ENCODE measurements at places on chromosomes 13 and 19.

DNA sequence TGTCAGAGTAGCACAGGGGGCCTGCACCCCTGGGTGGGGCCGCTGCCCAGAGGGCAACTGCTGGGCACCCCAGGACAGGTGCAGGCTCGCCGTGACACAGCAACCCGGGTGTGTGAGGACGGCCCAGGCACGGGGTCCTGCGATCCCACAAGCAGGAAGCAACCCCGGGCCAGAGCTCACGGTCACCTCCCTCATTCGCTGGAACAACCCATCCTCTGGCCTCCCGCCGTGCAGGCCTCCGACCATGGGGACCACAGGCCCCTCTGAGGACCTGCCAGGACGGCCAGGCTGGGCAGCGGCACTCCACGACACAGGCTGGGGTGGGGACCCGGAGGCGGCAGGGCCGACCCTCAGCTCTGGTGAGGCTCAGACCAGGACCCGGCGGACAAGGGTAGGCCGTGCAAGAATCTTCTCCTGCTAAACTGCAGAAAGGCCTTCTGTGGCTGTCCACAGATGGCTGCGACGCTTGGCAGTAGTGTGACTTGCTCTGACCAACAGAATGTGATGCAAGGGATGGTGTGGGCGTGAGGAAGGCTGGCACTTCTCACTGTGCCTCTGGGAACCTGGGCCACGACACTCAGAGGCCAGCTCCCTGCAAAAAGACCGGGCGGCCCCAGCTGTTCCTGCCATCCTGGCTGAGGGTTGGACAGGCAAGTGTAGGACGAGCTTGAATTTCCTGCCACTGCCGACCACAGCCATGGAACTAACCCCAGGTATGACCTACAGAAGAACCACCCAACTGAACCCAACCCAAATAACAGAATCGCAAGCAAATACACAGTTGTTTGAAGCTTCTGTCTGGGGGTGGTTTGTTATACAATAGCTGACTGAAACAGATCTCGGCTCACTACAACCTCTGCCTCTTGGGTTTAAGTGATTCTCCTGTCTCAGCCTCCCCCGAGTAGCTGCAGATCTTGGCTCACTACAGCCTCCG, 26.5 kb downstream of the PIP5K1C start:
- DNase-seq = no peak

DNA sequence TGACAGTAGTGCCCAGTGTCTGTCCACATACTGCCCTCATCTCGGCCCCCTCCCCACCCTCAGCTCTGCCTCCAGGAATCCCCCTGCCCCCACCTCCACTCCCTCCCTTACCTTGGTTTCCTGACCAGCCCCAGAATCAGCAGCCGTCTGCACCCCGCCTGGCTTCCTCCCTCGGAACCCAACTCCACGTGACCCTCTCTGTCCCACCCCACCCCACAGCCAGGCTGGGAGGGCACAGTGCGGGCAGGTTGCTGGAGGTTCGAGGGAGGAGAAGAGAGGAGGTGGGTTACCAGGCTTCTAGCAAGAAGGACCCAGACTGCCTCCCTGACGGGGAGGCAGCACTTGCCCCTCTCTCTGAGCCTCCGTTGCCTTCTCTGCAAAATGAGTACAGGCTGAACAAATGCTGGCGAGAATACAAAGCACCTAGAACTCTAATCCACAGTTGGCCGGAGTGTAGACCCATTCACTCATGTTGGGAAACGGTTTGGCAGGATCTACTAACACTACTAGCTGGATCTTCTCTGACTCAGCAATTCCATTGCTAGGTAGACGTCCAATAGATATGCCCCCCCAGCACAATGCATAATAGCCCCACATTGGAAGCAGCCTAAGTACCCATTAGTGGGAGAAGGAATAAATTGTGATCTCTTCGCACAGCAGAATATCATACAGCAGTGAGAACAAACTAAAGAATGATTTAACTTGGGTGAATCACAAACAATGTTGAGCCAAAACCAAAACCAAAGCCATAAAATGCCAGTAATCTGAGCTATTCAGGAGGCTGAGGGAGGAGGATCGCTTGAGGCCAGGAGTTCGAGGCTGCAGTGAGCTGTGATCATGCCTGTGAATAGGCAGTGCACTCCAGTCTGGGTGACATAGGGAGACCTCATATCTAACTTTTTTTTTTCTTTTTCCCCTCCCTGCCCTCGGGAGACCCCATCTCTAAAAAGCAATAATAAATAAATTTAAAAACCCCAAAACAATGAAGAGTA, at the start of gene RASAL3:
Gene RASAL3 (minus strand): TSS at position 151 of the 992 bp plus-strand sequence. CDS start 186 bp downstream, outside the sequence.
- no peak for DNase-seq

DNA sequence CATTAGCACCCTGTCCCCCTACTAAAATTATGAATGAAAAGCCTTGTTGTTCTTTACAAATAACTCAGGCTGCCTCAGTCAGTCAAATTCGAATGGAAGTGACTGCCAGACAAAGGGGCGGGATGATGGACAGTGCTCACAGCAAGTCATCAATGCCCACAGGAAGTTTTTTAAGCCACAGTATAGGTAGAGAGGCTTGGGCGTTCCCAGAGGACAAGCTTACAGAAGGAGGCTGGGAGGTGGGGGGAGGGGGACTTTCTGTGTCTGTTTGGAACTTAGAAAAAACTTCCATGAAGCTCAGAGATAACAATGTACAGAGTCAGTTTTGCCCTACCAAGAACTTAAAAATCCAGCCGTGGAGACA, 18.5 kb upstream of the SPRY2 start:
- no peak for DNase-seq

GRCh38 chr19:41532526-41532925, 43.4 kb upstream of the CEACAM21 start:
- no peak for DNase-seq

DNA sequence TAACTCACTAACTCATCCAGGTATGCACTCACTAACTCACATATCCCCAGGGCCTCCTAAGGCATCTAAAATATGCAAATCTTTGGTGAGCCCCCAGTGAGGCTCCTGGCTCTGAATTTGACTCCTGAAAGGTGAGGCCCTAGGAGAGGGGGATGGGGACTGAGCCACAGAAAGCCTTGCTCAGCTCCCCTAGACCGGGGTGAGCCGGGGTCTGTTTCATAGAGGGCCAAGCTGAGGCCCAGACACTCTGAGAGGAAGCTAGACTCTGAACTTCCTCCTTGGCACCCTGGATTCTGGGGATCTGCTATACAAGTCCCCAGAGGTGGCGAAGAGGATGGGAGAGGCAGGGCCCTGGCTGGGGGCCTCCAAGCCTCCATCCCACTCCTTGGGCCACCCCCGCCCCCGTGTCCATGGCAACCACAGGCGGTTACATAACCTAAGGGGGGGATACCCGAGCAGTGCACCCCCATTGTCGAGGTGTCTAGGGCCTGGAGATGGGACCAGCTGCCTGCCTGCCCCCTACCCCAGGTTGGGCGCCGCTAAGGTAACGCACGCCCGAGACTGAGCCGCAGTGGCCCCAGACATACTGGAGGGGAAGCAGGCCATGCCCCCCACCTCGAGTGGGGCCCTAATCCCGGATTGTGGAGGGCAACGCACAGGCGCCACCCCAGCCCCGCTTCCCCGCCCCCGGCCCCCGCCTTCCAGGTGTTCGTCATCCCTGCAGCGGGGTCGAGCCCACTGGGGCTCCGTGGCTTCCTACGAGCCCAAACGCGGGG, 646 bp downstream of the ABHD8 start:
- no peak for DNase-seq

DNA sequence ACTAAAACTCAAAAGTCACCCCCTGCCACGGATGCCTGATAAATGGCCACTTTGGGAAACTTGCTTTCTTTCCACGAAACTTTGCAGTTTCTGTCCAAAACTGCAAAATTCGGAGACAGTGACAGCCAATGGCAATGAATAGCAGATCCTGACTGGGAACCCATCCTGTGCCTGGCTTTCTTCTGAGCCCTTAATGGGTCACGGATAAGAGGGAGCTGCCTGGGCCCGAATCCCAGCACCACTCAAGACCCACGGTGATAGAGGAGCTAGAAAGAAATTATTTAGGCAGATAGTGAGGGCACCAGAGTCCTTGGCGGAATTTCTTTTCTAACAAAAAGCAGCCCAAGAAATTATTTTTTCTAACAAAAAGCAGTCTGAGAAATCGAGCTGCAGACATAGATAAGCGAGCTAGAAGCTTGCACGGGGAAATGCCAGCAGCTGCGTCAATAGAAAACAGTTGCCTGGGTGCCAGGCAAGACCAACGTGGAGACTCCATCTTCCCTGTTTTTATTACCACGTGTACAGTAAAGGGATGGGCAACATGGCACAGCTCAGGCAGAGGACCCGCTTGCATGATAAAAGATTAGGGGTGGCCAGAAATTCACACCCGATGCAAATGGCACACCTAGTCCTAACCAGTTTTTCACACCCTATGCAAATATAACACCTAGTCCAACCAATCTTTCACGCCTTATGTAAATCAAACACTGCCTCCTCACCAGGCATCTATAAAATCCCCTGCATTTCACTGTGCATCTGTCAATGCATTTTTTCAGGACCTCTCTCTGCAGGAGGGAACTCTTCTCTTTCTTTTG, 7.1 kb upstream of the HSH2D start:
- DNase-seq = no peak

DNA sequence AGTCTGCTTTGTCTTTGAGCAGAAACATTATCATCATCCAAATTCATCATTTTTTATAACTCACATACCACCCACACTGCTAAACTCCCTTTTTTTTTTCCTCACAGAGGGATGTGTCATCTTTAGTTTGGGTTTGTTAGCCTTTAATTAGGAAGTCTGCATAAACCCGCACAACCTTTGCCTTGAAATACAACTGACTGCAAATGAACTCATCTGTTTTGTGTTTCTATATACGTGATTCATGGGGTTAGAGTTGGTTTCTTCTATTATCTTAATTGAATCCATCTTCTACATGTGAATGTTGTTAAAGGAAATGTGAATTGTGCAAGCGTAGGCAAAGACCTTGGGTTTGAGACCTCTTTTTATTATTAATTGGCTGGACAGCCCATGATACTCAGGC, 102.7 kb downstream of the SLAIN1 start:
- DNase-seq = no peak

GRCh38 chr13:54945973-54946372, 1917.4 kb downstream of the OLFM4 start:
- DNase-seq = no peak

DNA sequence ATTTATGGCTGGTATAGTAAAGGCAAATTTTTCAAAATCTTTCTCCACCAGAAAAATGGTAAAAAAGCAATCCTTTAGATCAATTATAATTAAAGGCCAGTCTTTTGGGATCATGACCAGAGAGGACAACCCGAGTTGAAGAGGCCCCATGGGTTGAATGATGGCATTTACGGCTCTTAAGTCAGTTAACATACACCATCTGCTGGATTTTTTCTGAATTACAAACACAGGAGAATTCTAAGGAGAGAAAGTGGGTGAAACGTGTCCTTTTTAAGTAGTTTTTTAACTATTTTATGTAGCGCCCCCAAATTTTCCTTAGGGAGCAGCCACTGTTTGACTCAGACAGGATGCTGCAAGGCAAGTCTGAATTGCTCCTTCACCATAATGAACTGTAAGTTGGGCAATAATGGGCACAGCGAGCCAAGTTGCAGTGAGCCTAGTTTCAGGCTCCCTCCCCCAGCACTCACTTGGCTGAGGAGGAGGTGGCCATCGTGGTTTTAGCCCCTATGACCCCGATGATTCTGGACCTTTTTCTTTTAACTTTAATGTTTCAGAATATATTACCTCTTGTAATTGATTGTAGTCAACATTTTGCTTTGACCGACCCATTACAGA, 13.6 kb upstream of the ZNF611 start:
- peak; percentile 63 for DNase-seq

GRCh38 chr19:49524812-49525455, 2.9 kb upstream of the RCN3 start:
- no peak for DNase-seq

GRCh38 chr13:71672512-71672911, 194.5 kb downstream of the DACH1 start:
- DNase-seq = no peak

DNA sequence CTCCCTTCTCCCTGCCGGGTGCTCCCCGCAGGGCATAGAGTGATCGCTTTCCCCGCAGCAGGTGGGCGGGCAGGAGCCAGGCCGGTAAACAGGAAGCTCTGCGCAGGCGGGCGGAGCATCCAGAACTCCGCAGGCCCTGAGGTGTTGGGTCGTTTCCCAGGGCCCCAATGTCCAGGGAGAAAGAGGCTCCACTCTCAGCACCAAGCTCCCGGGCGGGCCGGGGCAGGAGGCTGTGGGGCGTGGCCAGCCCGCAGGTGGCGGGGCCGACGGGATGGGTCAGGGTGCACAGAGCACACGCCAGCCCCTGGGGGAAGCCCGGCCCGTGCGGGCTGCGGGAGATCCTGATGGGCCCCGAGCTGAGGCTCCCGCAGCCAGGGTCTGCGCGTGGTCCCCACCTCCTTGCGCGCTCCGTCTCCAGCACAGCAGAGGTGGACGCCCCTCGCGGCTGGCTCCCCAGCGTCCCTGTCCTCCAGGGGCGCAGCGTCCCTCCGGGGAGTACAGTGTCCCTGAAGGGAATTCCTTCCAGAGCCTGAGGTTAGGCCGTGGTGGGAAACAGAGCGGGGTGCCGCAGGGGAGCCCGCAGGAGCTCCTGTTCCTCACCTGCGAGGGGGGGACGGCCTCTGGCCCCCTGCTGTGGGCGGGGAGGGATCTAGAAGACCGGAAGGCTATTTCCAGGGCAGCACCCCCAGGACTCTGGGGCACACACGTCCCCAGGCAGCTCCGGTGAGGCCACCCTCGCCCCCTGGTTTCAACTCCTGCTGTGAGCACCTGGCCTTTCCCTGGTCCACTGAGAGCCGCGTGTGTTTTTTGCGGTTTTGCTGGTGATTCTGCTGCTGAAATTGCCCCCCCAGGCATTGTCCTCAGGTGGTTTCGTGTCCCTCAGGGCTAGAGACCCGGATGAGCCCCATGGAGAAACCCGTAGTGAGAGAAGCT, 12.2 kb downstream of the PIP5K1C start:
- no peak for DNase-seq

- no peak for DNase-seq
Measured at GRCh38 chr13:112833551-112834257, 135.3 kb upstream of the MCF2L start.

- DNase-seq = no peak
Measured at GRCh38 chr19:17872251-17873001, 681 bp downstream of the SLC5A5 start.

GRCh38 chr19:47156861-47157430, 26.3 kb downstream of the SAE1 start:
- DNase-seq = no peak

GRCh38 chr13:26307701-26308100, 53.8 kb downstream of the CDK8 start:
- DNase-seq = no peak

GRCh38 chr13:48233889-48234488, 983 bp downstream of the ITM2B start:
- no peak for DNase-seq

- no peak for DNase-seq
Measured at GRCh38 chr19:47473336-47473735, 1.6 kb upstream of the SLC8A2 start.
